ENCODE measurements at places on chromosomes 7 and 10. TPM values are rescaled to one million over a fixed set of nuclear protein-coding genes. Genes with fewer than 3 reads are reported as not detected.
A peak's percentile ranks its signal among the peaks of the same experiment; 100 is the strongest.

GRCh38 chr7:30863706-30864035, 48.0 kb upstream of the AQP1 start:
- DNase-seq = peak; percentile 27

GRCh38 chr10:122499491-122499941, 38.2 kb downstream of the HTRA1 start:
- no peak for DNase-seq

The SSC4D gene
- 0.60 TPM for total RNA-seq

The TEX47 gene
- not detected for total RNA-seq

GRCh38 chr7:155947051-155947450, 134.8 kb upstream of the SHH start:
- DNase-seq = peak; percentile 78

The DMBT1 gene
- 0.10 TPM for total RNA-seq

GRCh38 chr10:17335065-17335464, 107.0 kb downstream of the VIM start:
- DNase-seq = peak; percentile 62

DNA sequence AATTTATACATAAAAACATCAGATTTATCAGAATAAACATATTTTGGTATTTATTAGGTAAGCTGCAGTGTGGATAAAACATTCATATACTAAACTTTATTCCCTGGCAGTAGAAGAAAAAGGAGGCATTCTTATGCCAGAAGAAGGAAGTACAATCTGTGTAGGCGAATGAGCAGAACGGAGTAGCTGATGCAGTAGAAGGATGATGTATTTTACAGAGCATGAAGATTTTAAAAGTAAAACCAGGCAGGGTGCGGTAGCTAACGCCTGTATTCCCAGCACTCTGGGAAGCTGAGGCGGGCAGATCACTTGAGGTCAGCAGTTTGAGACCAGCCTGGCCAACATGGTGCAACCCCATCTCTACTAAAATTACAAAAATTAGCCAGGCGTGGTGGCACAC, 294.9 kb upstream of the MKLN1 start:
- no peak for DNase-seq

The OPN4 gene
- not detected for total RNA-seq

- no peak for DNase-seq
Observed at GRCh38 chr7:51213618-51214017, 103.0 kb downstream of the COBL start.

DNA sequence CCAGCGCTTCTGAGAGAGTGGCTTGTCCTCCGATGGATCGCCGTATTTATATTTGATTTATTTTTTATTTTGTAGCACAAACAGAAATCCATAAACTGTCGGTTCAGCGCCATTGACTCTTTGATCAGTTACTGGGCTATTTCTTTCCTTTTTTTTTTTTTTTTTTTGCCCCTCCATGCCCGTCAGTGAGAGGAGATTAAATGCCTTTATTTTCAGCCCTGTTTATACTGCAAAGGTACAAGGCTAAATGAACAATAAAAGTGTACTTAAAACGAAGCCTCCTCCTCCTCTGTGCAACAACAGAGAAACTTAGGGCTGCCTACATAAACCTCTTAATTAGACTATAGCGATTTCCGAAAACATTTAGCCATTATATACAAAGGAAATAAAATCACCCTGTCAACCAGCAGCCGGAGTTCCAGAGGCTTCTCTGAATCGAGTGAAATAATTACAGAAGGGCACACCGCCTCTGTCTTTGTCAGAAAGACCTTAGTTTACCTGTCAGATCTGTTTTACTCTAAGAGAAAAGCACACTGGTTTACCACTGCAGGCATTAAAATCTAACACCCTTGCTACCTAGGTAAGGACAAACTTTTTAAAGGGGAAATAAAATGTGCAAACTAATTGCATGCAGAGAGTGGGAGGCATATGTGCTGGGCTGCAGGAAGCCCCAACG, 3.5 kb downstream of the EBF3 start:
- DNase-seq = no peak

- no peak for DNase-seq
Observed at GRCh38 chr7:13987395-13987794, 2.1 kb downstream of the ETV1 start.
